ENCODE measurements at places on chromosomes 12 and 14.

- DNase-seq = no peak
Measured at GRCh38 chr12:63917864-63918799, 73.6 kb downstream of the SRGAP1 start.

DNA sequence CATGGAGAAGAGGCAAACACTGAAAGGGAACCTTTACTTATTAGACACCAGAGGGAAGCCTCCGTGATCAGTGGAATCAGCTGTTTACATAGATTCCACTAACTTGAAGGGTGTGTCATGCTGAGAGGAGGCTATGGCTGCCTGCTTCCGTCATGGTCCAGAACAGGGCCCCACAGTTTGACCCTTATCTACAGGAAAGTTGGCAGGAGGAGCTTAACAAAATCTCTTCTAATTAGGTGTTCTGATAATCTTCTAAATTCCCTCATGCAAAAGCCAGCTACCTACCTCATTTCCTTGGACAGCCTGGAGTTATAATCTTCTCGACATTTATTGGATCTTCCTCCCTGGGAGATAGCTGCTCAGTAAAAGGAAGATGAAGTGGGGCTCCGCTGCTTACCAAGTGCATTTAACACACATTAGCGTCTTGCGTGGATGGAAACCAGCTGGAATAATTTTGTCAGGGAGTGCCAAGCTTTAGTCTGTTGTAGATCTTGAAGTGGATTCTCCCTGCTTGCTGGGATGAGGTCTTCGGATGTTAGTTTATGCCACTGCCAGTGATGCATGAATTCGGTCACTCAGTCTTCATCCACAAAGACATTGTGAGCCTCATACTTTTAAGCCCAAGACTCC lies 171.0 kb downstream of the PAH start:
- DNase-seq = no peak

GRCh38 chr12:20577054-20577453 lies 118.1 kb upstream of the SLCO1C1 start:
- DNase-seq = no peak

DNA sequence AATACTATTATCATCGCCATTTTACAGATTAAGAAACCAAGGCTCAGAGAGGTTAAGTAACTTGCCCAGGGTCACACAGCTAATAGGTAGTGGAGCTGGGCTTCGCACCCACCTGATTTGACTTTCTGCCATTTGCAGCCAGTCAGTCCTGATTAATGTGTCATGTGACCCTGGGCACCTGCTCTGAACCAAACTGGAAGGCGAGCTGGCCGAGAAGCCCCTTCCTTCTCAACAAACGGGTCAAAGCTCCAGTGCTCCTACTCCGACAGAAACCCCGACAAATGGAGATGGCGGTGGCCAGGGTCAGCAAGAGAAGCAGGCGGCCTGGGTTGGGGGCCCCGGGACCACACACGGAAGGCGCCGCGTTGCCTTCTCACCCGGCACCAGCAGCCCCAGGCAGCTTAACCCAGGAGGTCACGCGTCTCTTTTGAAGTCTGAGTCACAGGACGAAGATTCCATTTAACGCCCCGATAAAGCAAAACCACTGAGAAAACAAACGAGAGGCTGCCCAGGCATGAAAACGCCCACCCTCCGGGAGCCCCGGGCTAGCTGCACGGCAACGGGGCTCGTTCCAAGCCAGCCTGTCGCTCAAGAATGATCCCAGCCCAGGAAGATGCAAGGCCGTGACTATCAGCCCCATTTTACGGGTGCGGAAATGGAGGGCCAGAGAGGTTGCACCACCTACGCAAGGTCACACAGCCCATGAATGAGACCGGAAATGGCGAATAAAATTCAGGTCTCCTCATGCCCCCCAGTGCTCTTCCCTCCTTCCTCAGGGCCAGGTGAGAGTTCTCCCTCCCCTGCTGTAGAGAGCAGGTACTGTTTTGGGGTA lies 124.8 kb downstream of the SCARB1 start:
- DNase-seq = no peak

DNA sequence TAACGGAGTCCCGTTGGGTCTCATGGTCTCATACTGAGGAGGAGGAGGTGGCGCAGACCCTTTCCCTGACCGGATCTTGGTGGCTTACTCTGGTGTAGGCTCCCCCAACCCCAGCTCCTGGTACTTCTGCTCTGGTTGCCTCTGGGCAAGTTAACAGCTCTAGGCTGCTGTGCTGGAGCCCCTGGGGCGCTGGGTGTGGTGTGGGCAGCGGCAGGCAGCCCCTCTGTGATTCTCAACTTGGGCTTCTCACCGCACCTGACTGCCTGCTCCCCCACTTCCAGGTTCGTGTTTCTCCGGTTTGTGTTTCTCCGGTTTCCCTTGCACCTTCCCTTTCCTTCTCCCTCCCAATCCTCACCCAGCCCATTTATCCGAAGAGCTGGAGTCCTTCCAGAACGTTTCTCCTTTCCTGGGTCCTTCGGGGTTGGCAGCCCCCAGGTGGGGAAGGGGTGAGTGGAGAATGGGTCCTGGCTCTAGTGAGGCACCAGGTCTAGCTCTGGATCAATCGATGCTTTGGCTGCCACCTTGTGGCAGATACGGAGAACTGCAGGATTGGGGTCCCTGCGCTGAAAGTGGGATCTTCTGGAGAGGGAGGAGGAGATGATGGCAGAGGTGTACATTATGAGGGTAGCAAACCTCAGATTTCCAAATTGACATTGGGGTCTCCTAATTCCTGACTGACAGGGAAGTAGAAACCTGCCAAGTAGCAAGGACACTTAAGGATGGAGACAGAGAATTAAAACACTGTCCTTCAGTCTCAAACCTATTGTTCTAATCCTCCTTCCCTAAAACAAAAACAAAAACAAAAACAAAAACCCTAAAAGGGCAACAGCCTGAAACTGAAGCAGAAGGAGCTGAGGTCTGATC lies 8.3 kb downstream of the CISTR start:
- DNase-seq = peak; percentile 40

DNA sequence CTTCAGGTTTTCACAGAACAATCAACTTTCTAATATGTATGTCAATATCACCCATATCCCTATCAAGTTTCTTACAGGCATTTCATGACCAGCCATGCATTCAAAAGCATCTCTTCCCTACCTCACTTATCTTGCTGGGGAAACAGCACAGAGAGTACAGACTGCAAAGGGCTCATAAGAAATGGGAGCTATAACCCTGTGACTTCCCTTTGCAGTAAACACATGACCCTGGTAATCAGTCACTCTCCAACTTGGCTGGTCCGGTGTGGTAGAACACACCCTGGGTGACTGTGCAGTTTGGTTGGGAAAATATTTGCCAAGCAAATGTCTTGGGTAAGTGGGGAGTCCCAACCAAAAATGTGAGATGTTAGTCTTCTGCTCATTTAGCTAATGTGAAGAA lies 49.4 kb upstream of the TMCC3 start:
- no peak for DNase-seq

GRCh38 chr12:389142-390096 lies at the start of gene KDM5A:
TSS of gene KDM5A (minus strand) at chr12:389320. CDS start at chr12:389091, 229 bp downstream.
- DNase-seq = peak; percentile 89

GRCh38 chr12:8584004-8584403 lies 28.7 kb downstream of the AICDA start:
- no peak for DNase-seq

- DNase-seq = no peak
Measured at GRCh38 chr12:49985981-49986380, 13.2 kb downstream of the AQP6 start.

- peak; percentile 31 for DNase-seq
Measured at GRCh38 chr12:15227004-15227679, 5.9 kb upstream of the RERG start.

GRCh38 chr12:39372929-39373328 lies 70.0 kb downstream of the KIF21A start:
- DNase-seq = no peak

- no peak for DNase-seq
Measured at GRCh38 chr12:49687941-49688340, 19.3 kb downstream of the FMNL3 start.

- DNase-seq = no peak
Measured at GRCh38 chr14:39456702-39457250, 24.5 kb upstream of the FBXO33 start.

GRCh38 chr12:62738105-62738504 lies 196.8 kb downstream of the PPM1H start:
- DNase-seq = no peak

DNA sequence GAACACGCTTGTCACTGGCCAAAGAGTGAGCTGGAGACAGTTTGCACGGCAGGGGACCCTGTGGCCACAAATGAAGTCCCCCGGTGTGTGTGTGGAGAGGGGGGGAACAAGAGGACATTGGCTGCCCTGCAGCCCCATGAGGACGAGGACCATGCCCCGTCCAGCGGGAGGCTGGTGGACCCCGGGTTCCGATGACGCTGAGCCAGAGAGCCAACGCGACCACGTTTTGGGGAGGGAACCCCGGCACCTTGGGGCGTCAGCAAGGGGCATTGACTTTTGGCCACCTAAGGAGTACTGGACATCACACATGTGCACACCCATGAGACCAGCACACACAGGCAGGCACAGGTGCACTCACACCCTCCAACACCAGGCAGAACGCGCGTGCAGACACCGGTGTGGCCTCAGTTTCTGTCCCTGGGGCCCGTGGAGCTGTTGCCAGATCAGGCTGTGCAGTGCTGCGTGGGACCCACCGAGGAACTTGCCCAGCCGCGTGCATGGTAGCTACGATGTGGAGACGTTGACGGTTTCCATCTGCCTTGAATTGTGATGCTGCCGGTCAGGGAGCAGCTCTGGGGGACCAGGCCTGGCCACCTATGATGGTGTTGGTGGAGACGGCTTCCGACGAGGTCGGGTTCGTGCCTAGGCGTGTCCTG lies 26.5 kb downstream of the NOC4L start:
- no peak for DNase-seq

GRCh38 chr12:108425238-108425795 lies 86.2 kb upstream of the CMKLR1 start:
- no peak for DNase-seq

DNA sequence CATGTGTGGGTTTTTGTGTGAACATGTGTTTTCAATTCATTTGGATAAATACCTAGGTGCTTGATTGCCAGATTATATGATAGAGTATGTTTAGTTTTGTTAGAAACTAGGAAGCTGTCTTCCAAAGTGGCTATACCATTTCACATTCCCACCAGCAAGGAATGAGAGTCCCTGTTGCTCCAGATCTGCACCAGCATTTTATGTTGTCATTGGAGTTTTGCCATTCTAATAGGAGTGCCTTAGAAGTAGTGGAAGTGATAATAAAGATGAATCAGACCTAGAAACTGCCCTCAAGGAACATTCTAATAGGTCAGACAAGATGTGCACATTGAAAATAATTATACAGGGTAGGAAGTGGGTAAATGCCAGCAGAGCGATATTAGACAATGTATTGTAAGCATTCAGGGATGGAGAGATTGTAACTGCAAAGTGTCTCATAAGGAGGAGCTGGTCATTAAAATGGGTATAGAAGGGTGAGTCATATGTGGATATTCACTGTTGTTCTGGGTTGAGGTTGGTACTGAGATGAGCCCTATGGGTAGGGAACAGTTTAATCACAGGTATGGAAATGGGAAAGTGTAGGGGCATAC lies 71.4 kb downstream of the MNAT1 start:
- DNase-seq = no peak

DNA sequence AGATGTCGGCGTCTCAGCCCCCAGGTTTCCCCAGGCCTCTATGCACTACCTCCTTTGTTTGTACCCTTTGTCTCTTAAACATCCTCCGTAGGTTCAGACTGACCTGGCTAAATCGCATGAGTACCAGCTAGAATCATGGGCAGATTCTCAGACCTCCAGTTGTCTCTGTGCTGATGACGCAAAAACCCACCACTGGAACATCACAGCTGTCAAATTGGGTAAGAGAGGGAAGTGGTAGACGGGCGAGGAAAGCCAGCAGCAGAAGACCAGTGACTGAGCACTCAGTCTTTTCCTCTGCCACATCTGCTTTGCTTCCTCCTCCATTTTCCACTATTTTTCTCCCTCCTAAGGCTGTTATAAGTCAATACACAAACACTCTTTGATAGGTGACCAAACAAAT lies 29.7 kb downstream of the A2ML1 start:
- no peak for DNase-seq

- DNase-seq = no peak
Measured at GRCh38 chr12:66776974-66777373, 98.1 kb upstream of the GRIP1 start.

All from prostate gland (tissue), 2 donors.